ENCODE measurements at places on chromosomes 5 and 9. TPM values are rescaled to one million over a fixed set of nuclear protein-coding genes. Genes with fewer than 3 reads are reported as not detected.

The EIF4E1B gene
- total RNA-seq = not detected

The HTR4 gene
- not detected for total RNA-seq

The SLCO6A1 gene
- total RNA-seq = not detected

- DNase-seq = no peak
These were observed 154.3 kb downstream of the GIN1 start for GRCh38 chr5:102965653-102966052.

- DNase-seq = no peak
These were observed 14.7 kb upstream of the OMD start for GRCh38 chr9:92438900-92439526.

GRCh38 chr9:90107040-90107725 is 502.4 kb downstream of the GADD45G start:
- peak; percentile 39 for DNase-seq

GRCh38 chr5:25458628-25459027 is 813.9 kb upstream of the CDH10 start:
- peak; percentile 4 for DNase-seq

DNA sequence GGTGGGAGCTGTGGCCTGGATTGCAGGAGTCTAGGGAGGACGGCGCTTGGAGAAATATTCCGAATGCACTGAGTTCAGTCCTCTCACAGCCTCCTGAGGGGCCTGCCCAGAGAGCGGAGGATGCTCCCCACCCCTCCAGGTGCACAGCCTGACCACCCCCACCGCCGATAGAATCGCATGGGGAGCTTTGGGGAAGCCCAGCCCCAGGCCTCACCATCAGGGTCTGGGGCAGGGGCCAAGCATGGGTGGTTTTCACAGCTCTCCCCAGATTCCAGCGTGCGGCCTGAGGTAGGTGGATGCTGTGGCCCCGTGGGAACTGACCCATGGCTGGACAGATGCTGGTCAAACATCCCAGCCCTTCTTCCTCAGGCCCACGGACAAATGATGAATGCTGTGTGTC is 79.9 kb upstream of the OLFM1 start:
- no peak for DNase-seq
